GM04503 (cell line): ENCODE measurements at places on chromosomes 6 and 20.
A peak's percentile ranks its signal among the peaks of the same experiment; 100 is the strongest.

- DNase-seq: no peak
Observed at GRCh38 chr20:1895674-1896483, 672 bp downstream of the SIRPA start.

DNA sequence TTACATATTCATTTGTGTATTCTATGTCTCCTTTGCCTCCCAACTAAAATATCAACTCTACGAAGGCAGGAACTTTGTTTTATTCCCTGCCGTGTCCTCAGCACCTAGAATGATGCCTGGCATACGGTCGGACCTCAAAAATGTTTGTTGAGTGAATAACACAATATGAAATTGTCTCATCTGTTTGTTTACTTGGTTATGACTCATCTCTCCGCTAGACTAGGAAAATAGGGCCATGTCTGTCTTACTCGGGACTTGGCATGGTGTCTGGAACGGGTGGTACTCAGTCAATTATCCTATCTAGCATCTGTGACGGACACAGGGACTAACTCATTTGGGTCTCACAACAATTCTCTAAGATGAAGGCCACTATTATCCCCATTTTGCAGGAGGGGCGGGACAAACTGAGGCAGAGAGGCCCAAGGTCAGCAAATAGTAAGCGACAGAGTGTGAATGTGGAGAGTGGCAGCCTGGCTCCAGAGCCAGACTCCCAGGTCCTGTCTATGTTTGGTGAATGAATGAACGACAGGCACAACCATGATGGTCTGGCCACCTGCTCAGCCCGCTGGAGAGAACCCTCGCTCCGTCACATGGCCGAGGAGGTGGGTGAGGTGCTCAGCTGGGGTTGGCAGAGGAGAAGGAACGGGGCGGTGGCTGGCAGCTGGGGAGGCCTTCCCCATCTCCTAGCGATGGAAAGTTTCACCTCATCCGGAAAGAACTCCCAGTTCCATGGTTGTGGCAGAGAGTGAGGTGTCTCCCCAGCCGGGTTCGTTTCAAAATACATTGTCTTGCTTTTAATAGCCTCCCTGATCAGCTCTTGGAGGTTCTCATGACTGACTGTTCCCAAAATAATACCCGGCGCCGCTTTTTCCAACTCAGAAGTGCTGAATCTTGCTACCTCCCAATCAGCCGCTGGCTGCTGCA, 27.6 kb upstream of the NFATC2 start:
- DNase-seq: no peak

- DNase-seq: no peak
Observed at GRCh38 chr6:135887069-135887468, 35.6 kb downstream of the PDE7B start.

- no peak for DNase-seq
Observed at GRCh38 chr6:37709250-37709931, 11.7 kb upstream of the MDGA1 start.

DNA sequence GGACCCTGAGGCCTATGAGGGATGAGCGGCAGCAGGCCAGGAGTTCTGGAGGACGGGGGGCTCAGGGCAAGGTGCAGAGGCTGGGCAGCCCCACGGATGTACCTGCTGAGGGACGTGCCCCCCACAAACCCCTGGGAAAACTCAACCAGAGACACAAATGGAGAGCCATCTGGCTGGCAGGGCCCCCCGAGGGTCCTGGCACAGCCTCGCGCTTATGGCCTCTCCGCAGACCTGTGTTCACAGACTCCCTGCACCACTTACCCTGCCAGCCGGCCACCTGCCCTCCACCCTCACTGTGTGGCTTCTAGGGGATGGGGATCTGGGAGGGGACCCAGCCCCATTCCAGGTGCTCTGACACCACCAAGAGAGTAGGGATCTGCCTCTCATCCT, 3.4 kb upstream of the ZBTB46 start:
- DNase-seq: no peak

GRCh38 chr6:70380252-70380651, 33.1 kb upstream of the FAM135A start:
- DNase-seq: no peak

DNA sequence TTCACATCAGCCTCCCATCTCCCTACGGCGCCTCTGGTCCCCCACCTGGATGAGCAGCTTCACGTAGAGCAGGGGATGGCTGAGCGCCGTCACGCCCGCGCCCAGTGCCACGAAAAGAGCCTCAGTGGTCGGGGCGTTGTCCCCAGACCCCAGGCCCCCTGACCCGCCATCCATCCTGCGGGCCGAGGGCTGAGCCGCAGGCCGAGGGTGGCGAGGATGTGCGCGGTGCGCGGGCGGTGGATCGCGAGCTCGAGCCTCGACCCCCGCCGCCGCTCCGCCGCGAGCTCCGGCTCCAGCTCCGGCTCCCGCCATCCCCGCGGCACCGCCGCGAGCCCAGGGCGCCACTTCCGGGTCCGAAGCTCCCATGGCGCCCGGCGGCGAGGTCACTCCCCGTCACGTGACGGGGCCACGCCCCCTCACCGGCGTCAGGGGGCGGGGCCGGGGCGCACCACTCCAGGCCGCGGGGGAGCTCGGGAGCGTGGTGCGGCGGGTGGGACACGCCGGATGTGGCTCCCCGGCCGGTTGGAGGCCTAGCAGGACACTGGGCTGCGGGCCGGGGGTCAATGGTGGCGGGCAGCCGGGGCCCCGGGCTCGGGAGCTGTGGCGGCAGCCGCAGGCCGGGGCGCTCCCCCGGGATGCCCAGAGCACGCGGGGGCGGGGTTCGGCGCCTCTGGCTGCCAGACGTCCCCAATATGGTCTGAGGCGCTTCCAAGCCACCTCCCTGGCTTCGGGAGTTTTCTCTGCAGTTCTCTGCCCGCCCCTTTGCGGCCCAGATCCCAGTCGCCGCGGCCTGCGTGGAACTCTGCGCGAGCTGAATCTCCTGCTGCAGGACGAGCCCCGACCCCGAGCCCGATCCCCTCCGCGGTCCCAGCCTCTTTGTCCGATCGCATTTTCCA, at the start of gene MTCH1:
Gene MTCH1 (minus strand): TSS at position 389 of the 896 bp plus-strand sequence. CDS start 23 bp downstream, at position 366.
- peak; percentile 57 for DNase-seq

DNA sequence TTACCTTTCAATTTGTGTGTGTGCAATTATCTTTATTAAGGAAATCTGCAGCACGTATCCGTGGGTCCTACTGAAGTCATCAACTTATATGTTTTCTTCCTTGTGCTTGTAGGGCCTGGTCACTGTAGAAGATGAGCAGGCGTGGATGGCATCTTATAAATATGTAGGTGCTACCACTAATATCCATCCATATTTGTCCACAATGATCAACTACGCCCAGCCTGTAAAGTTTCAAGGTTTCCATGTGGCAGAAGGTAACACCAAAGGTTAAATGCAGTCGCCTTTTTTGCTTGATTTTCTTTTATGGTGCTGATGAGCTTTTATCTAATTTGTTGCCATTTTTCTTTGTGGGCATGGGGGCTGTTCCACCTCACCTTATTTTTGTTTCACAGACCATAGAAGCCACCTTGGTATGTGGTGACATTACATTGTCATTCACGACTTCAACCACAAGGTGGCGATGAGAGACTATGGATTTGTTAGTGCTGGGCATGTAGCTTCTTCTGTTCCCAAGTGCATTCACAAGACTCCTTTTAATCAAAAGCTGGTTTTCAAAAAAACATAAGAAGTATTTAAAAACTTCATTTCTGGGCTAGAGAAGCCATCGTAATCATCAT, 106.5 kb upstream of the LAMP5 start:
- DNase-seq: no peak

GRCh38 chr20:18754030-18754652, 59.4 kb upstream of the SCP2D1 start:
- DNase-seq: no peak
